ENCODE measurements at places on chromosomes 6 and 20.

DNA sequence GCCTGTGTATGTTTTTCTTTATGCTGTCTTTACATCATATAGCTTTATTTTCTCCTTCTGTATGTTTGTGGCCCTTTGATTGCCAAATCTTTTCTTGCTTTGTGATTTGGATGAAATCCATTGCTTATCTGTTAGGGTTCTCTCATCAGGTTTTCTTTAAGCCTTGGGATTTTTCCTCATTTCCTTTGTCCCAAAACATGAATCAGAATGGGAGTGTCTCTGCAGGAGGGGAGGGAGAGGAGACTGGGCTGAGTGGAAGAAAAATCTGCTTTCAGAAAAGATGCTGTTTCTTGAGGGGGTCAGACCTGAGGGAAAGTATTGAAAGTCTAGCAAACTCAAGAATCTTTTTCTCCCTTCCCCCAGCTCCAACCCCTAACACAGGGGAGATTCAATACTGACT lies 758.0 kb upstream of the MMS22L start:
- no peaks in the 10 kb centered on the region for H3K36me3 ChIP-seq
- H3K27me3 ChIP-seq = no peaks in the 10 kb centered on the region
- no peak for DNase-seq
- no peaks in the 10 kb centered on the region for H3K4me1 ChIP-seq
- no peak overlapping the region for H3K27ac ChIP-seq

DNA sequence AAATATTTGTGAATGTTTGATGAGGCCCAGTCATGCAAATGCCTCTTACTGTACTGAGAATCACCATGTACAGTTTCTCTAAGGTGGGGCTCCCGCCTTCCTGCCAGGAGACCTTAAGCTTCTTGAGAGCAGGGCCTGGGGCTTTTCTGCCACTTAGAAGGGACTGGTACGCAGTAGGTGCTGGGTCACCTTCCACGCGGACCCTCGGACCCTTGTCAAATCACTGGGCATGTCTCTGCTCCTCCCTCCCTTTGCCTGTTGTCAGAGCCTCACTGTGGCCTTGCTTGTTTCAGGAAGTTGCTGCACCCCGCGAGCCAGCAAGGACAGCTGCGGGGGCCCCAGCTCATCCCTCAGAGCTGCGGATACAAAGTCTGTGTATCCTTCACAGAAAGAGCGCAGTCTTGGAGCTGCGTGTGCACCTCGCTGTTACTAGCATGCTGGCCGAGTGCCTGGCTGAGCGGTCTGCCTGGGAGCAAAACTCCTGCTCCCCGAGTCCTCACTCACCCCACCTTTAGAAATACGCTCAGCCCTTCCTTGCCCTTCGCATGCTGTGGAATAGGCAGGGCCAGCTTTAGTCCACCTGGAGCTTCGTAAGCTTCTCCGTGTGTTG lies 30.7 kb upstream of the IRF4 start:
- H3K27me3 ChIP-seq = no peaks in the 10 kb centered on the region
- peak; percentile 38 for DNase-seq
- peaks cover 26% of the 10 kb centered on the region for H3K4me1 ChIP-seq
- H3K27ac ChIP-seq = peak overlapping the region; percentile 32
- no peaks in the 10 kb centered on the region for H3K36me3 ChIP-seq

- H3K36me3 ChIP-seq = peaks cover 29% of the 10 kb centered on the region
- H3K27me3 ChIP-seq = no peaks in the 10 kb centered on the region
- peak overlapping the region; percentile 81 for H3K4me3 ChIP-seq
- H3K27ac ChIP-seq = peak overlapping the region; percentile 89
These were observed 65.2 kb downstream of the GTF2H5 start for GRCh38 chr6:158233214-158233795.

- no peaks in the 10 kb centered on the region for H3K4me1 ChIP-seq
- no peaks in the 10 kb centered on the region for H3K36me3 ChIP-seq
- no peak for DNase-seq
- H3K27me3 ChIP-seq = no peaks in the 10 kb centered on the region
- no peak overlapping the region for H3K27ac ChIP-seq
- H3K4me3 ChIP-seq = no peak overlapping the region
These were observed 64.9 kb upstream of the BTBD3 start for GRCh38 chr20:11852811-11853210.

DNA sequence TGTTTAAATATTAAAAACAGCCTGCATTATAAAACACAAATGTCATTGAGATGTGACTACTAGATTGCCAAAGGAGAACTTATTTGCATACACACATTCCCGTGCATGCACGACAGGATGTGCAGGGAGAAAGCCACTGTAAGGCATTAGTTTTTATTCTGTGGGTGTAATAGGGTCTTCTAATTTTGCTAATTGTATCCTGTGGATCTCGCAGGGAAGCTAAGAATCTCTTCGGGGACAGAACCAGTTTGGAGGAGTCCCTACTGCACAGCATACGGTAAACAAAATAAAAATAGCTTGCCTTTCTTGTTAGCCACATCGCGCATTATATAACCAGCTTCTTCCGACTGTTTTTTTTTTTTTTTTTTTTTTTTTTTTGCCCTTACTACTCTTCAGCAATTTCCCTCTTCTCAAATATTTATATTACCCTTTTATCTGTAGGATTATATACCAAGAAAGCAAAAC lies 2.0 kb downstream of the ATXN1 start:
- H3K4me1 ChIP-seq = peaks cover 2% of the 10 kb centered on the region
- DNase-seq = no peak
- H3K36me3 ChIP-seq = no peaks in the 10 kb centered on the region
- H3K27ac ChIP-seq = peak overlapping the region; percentile 57

DNA sequence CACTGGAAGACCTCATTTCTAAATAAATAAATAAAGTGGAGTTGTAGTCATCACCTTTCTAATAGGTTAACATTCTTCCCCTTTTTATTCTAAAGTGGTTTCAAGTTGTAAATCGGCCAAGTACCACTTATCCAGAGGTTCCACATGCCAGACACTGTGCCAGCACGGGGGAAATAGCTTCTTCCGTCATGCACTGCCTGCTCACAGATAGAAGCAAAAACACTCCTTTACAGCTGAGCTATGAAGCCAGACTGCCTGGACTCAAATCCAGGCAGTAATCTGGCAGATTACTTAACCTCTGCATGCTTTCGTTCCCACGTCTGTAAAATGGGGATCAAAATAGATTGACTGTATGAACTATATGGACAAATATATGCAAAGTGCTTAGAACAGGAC lies 17.2 kb upstream of the SCML4 start:
- DNase-seq = no peak
- no peaks in the 10 kb centered on the region for H3K4me1 ChIP-seq
- no peak overlapping the region for H3K27ac ChIP-seq
- H3K4me3 ChIP-seq = no peak overlapping the region

DNA sequence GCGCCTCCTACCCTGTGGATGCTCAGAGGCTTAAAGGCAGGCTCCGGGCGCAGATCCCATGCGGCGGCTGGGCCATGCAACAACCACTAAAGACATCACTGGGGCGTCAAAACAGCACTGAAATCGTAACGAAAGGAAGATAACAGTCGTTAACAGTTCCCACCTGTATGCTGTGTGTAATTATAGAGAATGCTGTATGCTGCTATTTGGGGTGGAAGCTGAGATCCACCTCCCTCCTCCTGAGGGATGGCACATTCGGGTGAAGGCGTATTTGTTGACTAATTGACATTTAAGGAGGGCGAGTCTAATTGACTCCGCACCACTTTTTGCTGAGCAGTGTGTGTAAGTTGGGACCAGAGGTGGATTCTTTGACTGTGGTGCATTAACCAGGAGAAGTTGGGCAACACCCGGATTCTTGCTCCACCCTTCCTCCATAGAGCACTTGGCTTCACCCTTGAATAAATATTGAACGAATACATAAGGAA lies 687 bp downstream of the SLC35A1 start:
- H3K4me3 ChIP-seq = peak overlapping the region; percentile 93
- H3K36me3 ChIP-seq = no peaks in the 10 kb centered on the region
- peak; percentile 74 for DNase-seq
- H3K27me3 ChIP-seq = no peaks in the 10 kb centered on the region
- H3K4me1 ChIP-seq = peaks cover 5% of the 10 kb centered on the region

GRCh38 chr6:148324297-148324985 lies 18.2 kb upstream of the SASH1 start:
- H3K27ac ChIP-seq = no peak overlapping the region
- no peaks in the 10 kb centered on the region for H3K27me3 ChIP-seq
- H3K4me3 ChIP-seq = no peak overlapping the region
- H3K36me3 ChIP-seq = no peaks in the 10 kb centered on the region
- DNase-seq = no peak

GRCh38 chr6:140979642-140980091 lies 1153.1 kb upstream of the GJE1 start:
- no peaks in the 10 kb centered on the region for H3K36me3 ChIP-seq
- no peaks in the 10 kb centered on the region for H3K27me3 ChIP-seq
- H3K4me1 ChIP-seq = no peaks in the 10 kb centered on the region
- no peak overlapping the region for H3K27ac ChIP-seq
- DNase-seq = no peak
- no peak overlapping the region for H3K4me3 ChIP-seq

DNA sequence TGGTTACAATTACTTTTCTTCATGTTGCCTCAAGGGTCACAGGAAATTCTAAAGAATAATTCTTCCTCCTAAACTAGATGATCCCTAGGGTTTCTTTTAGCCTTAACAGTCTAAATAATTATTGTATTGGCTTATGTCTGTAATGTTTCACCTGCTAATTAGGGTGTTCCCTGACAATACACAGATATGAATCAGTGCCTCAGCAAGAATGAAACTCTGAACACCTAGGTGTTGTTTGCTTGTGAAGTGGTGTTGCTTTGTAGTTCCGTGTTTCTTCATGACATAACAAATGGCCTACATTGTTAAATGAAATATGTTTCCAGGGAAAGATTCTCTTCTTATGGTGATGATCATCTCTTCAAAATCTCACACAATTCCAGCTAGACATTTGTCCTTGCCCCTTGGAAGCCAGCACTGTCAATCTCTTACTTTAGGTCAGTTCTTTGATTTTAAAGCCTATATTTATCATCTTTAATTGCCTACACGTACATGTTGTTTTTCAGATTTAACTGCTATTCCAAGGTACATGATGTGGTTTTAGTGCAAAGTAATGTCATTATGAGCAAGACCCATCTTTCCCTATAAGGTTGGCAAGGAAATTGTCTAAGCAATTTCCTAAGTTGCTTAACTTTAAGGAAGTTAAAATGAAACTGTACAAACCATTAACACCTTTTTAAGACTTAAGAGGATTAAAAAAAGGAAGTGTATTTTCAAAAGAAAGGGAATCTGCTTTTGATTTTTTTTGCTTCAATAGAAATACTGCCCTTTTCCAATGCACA lies 111.9 kb downstream of the TBC1D7 start:
- DNase-seq = no peak
- H3K27me3 ChIP-seq = no peaks in the 10 kb centered on the region
- H3K27ac ChIP-seq = no peak overlapping the region
- H3K4me1 ChIP-seq = no peaks in the 10 kb centered on the region

DNA sequence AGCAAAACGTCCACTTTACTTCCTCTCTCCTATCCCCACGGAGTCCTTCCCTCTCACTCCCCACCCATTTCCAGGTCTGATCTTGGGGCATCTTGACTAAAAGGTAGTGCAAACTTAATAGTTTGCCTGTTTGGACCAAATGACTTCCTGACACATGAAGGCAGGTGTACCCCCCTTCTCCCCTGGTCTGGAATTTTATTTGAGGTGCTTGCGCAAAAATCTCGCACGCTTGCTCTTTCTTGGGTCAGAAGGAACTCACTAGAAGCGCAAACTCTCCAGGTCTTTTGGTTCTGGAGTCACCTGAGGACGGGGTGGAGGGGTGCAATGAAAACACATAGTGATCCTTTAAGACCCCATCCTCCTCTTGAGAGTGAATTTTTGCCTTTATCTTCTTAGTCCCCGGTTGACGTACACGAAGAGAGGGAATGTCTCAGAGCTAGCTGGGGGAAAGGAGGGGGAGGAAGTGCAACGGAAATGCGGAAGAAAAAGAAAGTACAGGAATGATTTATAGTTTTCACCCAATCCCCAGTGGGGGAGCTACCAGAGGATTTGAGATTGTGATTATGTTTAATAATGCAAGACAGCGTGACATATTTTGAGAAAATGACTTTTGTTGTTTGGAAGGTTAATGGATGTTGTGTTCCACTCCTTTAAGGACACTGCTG lies 4.9 kb downstream of the ADGRB3 start:
- H3K36me3 ChIP-seq = peaks cover 5% of the 10 kb centered on the region
- no peaks in the 10 kb centered on the region for H3K27me3 ChIP-seq
- no peak overlapping the region for H3K4me3 ChIP-seq
- H3K4me1 ChIP-seq = peaks cover 16% of the 10 kb centered on the region

DNA sequence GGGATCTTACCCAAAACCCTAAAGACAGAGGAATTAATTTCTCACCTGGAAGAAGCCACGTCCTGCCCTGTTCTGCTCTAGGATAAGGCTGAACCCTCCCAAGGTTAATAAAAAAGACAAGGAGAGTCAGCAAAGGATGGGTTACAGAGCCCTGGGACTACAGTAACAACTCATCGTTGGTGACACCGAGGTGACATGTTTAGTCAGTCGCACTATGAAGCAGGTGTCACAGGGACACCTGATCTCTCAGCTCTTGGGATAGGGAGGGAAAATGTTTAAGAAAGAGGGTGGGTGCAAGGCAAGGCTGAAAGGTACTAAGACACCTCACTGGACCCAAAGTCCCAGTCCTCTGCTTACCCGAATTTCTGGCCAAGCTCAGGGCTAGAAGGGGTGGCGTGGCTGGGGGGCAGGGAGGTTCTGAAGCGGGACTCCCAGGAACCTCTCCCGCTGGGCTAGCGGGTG lies 562 bp downstream of the MOCS1 start:
- H3K4me1 ChIP-seq = peaks cover 11% of the 10 kb centered on the region
- no peak for DNase-seq
- peak overlapping the region; percentile 93 for H3K4me3 ChIP-seq
- H3K27ac ChIP-seq = no peak overlapping the region
- no peaks in the 10 kb centered on the region for H3K36me3 ChIP-seq
- H3K27me3 ChIP-seq = no peaks in the 10 kb centered on the region

DNA sequence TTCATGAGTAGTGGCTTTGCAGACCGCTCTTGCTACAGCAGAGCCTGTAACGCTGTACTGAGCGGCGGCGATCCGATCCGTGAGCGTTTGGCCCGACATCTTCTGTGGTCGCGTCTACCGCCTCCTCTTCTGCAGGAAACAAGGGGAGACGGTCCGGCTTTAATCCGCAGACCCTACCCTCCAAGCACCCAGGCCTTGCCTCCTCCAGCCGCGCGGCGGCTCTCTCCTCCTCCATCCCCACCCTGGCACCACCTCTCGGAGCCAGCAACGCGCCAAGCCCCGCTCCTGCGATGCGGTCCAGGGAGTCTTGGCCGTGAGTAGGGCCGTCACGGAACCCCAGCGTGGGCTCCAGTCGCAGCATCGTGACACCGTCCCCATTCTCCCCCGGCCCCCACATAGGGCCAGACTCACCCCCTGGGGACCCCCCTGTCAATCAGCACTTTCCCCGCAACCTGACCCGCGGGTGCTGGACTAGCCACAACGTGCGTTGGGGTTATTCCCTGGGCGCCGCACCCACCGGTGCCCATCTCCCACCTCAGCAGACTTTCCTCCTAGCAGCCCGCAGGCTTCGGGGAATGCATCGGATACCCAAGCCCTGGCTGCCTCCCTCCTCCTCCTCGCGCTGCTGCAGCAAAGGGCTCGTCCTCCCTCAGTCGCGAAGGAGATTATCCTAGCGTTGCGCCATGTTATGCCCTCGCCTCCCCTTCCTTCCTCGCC lies 914 bp downstream of the SNAP91 start:
- H3K4me1 ChIP-seq = no peaks in the 10 kb centered on the region
- no peaks in the 10 kb centered on the region for H3K27me3 ChIP-seq
- no peak for DNase-seq
- H3K4me3 ChIP-seq = no peak overlapping the region
- H3K36me3 ChIP-seq = no peaks in the 10 kb centered on the region

- H3K27me3 ChIP-seq = no peaks in the 10 kb centered on the region
- H3K27ac ChIP-seq = no peak overlapping the region
- no peaks in the 10 kb centered on the region for H3K36me3 ChIP-seq
- H3K4me1 ChIP-seq = no peaks in the 10 kb centered on the region
- no peak overlapping the region for H3K4me3 ChIP-seq
These were observed 19.9 kb upstream of the PRIM2 start for GRCh38 chr6:57297505-57297904.
